ENCODE measurements at places on chromosomes 3 and 15. TPM values are rescaled to one million over a fixed set of nuclear protein-coding genes. Genes with fewer than 3 reads are reported as not detected.

Gene CAMKV
- not detected for total RNA-seq

DNA sequence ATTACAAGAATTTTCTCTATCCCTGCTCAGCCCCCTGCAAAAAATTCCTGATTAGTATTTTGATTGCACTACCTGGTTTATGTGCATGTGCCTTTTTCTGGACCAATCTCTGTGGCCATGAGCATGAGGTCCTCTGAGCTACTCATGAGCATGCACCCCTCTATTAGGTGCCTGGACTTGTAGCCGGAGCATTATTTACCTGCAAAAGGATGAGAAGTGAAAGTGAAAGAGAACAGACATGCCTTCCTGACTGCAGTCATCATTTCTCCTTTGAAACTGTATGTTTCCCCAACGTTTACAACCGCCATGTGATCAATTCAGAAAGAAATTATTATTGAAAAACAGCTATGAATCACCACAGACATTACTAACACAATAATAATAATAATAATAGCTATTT lies 1008.8 kb downstream of the ROBO2 start:
- DNase-seq = no peak

DNA sequence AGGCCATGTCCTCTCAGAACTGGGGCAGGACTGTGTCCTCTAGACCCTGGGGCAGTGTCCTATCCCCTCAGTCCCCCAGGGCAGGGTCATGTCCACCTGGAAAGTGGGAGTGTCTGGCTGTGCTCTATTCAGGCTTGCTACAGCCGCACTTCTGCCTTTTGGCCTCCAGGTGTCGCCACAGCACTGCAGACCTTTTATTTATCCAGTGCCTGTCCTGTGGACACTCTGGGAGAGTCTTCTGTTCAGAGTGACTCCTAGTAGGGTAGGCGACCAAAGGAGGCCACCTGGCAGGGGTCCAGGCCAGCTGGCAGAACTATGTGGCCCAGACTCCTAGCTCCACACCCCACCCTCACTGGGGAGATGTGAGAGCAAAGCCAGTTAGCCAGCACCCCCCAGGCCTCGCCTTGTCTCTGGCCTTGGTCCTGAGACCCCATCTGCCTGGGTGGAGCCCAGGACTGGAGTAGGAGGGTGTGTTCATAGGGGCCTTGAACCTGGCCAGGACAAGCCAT lies 3.9 kb downstream of the TMIE start:
- DNase-seq = peak; percentile 84

- no peak for DNase-seq
Measured at GRCh38 chr3:194995334-194995733, 275.6 kb downstream of the XXYLT1 start.

DNA sequence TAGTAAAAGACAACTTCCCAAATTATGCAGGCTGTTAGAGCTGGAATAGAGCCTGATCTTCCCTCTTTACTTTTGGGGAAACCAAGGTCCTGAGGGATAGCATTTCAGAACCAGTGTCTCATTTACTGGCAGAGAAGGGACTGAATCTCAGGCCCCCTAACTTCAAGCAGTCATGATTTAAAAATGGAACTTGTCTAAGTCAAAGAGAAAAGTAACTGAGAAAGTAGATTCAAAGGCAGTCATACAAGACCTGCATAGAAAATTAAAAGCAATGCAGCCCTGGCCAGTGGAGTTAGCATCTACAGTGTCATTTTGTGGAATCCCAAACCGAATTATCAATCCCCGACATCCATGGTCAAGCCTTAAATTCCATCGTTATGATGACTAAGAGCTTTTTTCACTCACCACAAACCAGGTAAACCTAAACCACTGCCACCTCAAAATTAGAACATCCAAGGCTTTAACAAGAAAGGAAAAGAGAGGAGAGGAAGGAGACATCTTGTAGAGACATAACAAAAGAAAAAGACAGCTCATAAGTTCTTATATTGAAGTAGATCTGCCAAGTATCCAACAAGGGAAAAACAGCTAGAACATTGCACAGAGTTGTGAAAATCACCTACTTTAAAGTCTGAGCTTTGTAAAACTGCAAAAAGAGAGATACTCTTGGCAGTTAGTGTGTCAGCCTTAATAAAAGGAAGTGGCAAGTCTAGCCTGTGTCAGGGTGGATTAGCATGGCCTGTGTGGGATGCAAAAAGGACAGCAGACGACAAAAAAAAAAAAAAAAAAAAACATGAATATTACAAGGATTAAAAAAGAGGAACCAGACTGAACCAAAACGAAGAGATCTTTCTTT lies 54.1 kb upstream of the CCR2 start:
- no peak for DNase-seq

DNA sequence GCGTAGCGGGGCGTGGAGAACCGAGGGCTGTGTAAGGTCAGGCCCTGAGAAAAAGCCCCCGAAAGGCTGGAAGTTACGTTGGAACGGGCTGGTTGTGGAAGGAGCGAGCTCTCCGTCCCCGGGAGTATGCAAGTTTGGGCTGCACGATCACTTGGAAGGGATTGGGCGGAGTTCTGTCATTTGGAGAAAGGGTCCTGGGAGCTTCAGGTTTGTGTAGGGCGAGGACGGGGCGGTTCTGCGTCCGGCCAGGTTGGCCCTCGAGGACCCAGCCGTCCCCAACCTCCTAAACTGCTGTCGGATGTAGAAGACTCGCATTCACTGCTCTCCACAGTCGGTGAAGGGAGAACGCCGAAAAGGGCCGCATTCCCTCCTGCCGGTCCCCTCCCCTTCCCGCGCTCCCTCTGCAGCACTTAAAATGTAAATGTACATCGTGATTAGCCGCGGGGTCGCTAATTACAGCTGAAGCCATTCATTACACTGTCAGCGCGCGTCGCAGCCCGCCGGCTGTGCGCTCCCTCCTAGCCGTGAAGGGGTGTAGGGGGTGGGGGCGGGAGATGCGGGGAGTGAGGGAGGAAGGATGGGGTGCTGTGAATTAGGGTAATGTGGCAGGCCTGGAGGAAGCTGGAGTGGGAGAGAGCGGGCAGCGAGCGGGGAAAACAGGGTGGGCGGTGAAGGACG lies 2.5 kb upstream of the RPP25 start:
- DNase-seq = no peak

DNA sequence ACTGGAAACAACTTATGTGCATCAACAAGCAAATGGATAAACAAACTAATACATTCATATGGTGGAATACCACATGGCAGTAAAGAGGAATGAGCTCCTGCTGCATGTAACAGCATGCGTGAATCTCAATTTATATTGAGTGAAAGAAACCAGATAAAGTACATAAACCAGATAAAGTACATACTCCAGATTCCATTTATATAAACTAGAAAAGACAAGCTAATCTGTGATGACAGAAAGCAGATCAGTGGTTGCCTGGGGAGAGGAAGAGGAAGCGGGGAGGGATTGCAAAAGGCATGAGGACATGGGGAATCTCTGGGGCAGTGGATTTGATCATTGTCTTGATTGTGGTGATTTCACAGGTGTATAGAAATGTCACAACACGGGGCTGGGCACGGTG lies 34.2 kb downstream of the LIMD1 start:
- DNase-seq = no peak

All from sciatic nerve (tissue), 2 donors.